Activated naive CD4-positive, alpha-beta T cell treated with anti-CD3 and anti-CD28 coated beads, Interleukin-2, amount 50 U/mL, for 16 hours (primary cell): ENCODE measurements at places on chromosomes 7 and 10.

DNA sequence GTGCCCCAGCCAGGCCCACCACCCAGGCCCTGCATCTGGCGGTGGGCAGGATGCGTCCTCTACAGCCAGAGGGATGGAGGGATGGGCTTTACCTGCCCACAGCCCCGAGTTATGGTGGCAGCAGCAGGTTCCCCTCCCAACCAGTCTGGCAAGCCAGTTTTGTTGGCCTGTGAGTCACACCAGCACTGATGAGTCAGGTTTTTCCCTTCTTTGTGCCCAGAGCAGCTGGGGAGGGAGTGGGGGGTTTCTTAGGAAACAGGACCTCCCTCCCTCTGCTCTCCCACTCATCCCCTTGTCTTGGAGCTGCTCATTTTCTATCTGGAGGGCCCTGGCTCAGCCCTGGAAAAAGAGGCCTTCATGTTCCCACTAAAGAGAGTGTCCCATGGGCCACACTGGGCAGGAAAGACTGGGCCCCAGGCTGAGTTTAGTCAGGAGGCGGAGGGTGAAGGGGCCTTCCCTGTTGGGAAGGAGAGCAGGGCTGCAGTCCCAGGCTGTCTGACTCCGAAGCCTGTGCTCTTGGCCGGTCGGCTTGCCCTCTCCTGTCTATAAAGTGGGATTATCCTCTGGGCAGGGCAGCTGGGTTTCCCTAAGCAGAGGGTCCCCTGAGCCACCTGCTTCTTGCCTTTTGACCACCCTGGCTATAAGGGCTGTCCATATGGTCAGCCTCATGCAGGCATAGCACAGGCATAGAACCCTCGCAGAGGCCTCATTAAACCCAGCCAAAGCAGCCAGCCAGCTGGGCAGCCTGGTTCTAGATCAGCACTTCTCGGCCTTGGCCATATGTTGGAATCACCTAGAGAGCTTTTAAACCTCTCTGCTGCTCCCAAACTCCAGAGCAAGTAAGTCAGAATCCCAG lies 30.2 kb upstream of the ANKRD2 start:
- DNase-seq: peak; percentile 41

- no peak for DNase-seq
Measured at GRCh38 chr10:90849956-90850749, 7.7 kb downstream of the HTR7 start.

DNA sequence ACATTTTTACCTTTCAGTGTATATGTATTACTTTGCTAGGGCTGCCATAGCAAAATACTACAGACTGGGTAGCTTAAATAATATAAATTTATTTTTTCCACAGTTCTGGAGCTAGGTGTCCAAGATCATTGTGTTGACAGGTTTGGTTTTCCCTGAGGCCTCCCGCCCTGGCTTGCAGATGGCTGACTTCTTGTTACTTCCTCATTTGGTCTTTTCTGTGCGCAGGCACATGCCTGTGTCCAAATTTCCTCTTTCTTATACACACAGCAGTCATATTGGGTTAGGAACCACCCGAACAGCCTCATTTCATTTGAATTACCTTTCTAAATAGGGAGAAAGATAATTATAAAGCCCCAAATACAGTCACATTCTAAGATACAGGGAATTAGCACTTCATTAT lies 521.6 kb upstream of the SORCS1 start:
- no peak for DNase-seq

DNA sequence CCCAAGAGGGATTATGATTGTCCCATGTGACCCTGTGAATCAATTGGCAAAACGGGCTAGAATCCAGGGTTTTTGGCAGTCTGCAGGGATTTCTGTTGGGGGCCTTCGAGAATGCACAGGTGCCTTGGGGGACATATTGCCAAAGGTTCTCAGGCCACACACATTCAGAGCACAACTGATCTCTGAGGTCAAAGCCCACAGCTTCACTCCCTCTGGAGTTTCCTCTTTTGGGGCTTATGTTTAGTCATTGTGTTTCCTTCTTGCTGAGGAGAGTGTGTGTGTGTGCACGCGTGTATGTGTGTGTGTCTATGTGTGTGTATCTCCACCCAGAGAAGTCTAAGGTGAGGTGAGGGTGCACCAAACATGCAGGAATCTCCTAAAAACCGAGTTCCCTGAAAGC lies 8.8 kb downstream of the PPIF start:
- DNase-seq: no peak

DNA sequence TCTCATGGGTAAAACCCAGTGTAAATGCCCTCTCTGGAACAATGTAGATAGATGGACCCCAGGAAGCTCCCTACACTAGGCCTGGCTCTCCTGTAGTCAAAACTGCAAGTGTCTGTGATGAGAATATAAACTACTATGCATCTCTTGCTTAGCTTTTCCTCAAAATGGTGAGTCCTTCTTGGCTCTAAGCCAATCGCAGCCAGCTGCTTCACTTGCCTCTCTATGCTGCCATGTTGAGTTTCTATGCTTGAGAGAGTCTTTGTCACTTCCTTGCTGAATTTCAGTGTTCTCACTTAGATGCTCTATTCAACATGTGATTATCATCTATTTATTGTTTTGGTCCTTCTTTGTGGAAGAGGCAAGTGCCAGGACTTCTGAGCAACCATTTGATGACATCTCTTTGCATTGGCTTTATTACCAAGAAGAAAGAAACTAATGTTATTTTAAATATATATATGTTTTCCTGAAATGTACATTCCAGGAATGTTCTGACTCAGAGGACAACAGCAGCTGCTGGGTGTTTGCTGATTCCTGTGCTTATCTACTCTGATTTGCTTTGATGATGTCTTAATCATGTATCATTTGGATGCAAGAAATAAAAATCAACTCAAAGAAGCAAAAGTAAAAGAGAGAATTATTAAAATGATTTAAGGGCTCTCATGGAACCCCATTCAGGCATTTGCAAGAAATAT lies 16.6 kb downstream of the TAS2R40 start:
- DNase-seq: no peak

GRCh38 chr10:17764142-17764541 lies 12.1 kb downstream of the TMEM236 start:
- DNase-seq: no peak

DNA sequence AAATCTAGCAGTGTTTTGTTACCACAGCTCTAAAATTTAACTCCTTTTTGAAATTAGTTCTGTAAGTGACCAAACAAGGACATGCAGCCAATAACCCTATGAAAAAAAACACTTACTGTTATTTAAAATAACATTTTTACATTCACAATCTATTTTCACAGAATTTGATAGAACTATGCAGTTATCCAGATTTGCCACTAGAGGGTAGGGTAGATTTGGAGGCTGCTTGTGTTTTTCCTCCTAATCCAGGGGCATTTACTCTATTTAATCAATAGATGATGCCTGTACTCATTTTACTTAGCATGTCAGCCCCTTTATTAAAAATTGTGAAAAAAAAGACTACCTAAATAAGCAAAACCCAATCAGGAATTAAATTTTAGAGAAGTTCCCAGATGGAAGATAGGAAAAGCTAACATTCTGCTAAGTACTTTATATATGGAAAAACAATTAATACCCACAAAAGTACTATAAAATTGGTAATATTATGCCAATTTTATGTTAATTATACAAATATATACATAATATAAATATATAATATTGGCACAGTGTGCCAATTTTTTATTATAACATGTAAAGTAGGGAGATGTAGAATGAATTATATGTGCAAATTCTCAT lies 18.1 kb upstream of the LIPK start:
- DNase-seq: no peak
